ENCODE measurements at places on chromosomes 11 and 22. TPM values are rescaled to one million over a fixed set of nuclear protein-coding genes. Genes with fewer than 3 reads are reported as not detected.

SAA1 gene
- 2.4 TPM for total RNA-seq

DNA sequence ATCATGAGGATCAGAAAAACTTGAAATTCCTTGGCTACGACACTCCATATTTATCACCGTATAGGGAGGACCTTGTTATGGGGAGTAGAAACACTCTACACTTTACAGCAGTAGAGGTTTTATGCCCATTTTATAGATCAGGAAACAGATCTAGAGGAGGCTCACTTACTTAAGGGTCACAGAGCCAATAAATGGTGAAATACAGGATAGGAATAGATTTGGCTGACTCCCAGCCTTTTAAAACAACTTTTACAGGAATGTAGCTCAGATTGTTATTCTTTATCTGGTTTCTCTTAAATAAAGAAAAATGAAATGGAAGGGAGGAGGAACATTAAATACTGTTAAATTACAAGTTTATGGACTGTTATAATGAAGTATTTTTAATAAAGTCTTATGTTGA lies 14.8 kb downstream of the FBXO7 start:
- DNase-seq = no peak

DNA sequence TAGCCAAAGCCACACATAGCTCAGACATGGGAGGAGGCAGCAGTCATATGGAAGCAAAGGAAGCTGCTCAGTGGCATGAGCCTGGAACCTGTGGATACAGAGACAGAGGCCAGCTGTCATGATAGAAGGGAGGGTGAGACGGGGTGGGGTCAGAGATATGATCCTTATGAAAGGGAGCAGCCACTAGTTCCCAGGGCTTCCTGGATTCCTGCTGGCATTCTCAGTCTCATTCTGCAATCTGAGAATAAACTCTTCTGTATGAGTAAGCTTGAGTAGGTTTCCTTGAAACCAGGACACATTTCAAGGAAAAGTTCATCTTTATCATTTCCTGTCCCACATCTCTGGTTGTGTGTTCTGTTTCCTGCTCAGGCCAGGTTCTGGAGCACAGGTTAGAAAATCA lies 220.2 kb upstream of the SNX19 start:
- peak; percentile 44 for DNase-seq

DNA sequence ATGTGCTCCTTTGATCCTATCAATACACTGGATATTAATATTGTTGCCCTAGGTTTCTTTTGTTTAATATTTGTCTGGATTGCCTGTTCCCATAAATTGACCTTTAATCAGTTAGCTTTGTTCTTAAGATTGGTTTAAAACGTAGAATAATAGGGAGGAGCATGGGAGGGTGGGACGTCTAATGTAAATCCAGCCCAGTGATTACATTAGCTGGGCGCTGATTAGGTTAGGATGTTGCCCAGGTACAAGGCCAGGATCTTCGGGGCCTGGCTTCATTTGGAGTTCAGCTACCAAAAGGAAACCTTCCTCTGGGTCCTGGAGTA lies at the start of gene SRSF8:
TSS of gene SRSF8 (plus strand) at position 204 of the 323 bp plus-strand sequence. CDS start 308 bp downstream, outside the sequence.
- no peak for DNase-seq

SLC17A6 gene
- not detected for total RNA-seq

- DNase-seq = peak; percentile 90
Observed at GRCh38 chr22:42581762-42582716, 28.3 kb downstream of the SERHL2 start.

SCGB1C1 gene
- not detected for total RNA-seq

DNA sequence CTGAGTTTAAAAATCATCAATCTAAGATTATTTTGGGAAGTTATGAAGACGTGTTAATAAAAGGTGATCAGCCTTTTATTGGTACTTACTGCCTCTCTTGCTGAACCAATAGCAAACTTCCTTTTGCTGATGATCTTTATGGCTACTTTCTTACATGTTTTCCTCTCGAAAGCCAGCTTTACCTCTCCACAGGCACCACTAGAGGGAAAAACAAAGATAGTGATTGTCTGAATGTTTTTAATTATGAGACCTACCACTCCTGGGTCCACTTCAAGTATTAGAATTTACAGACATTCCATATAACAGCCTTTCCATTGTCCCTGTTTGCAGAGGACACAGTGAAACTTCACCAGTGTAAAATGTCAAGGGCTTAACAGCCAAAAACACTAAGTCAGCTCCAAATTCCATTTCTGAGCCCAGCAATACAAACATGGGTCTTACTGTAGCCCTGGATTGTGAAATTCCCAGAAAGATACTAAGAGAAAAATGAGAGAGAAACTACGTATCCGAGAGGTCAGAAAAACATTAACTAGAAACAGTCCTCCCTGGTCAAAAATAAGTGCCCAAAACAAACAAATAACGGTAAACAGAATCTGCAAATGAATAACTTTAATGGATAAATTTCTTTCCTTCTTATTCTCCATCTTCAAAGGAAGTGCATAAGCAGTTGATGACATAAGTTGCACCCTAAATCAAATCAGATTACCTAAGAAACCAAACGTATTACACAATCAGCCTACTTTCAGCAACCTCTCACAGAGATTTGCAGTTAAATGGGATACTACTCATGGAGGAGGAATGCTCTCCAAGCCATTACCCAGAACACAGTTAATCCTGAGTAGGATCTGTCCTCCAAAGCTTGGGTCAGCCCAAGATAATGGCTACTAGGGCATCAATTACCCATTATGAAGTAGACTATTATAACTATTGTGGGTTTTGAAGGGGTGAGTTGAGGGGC lies 29.5 kb downstream of the CHEK2 start:
- peak; percentile 29 for DNase-seq

PRSS23 gene
- total RNA-seq = 44.2 TPM

All from tongue (tissue), 3 donors.